ENCODE measurements at places on chromosomes 1 and 21.

- no peak for DNase-seq
These were observed 3.5 kb downstream of the FCRL3 start for GRCh38 chr1:157696966-157697628.

GRCh38 chr1:154611150-154611862 lies 3.3 kb upstream of the ADAR start:
- no peak for DNase-seq

DNA sequence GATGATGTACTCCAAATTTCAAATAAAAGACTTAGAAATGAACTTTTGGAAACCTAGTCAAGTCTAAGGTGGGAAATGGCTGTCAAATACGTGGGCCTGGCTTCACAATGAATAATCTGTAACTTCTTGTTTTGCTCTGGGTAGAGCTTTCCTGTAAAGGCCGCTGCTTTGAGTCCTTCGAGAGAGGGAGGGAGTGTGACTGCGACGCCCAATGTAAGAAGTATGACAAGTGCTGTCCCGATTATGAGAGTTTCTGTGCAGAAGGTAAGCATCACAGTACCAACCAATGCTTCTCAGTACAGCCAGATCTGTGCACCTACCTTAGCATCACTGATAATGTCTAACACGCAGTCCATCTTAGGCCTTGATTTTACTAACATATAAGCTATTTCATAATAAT lies 73.6 kb downstream of the TPR start:
- no peak for DNase-seq

- DNase-seq = no peak
These were observed 45.7 kb downstream of the FASLG start for GRCh38 chr1:172704420-172705210.

DNA sequence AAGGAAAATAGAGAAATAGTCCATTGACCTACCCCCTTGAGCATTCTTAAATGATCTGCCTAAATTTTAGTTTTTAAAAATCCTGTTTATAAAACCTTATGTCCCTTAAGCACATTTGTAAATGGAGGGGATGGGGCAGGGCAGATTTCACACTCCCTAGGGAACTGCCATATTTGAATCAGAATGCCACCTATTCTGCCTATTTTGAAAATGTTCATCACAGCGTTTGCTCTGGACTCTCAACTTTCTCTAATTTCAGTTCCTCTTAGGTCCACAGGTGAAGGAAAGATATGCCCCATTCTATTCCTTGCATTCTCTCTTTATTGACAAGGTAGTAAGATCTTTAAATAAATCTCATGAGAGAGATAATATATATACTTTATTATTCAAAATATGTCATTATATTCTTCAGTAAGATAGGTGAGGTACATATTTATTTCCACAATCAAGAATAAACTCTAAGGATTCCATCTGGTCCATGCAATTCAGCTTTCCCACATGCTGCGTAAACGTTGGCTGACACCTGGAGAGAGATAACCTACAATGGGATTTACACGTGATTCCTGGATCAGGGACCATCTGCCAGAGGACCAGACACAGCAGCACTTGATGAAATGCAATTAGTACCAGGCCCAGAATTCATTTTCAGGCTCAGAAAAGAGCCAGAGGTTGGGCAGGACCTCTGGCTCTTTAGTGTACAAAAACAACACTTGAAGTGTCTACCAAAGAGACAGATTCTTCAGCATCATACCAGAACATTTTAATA lies 1.2 kb upstream of the LPGAT1 start:
- DNase-seq = no peak

DNA sequence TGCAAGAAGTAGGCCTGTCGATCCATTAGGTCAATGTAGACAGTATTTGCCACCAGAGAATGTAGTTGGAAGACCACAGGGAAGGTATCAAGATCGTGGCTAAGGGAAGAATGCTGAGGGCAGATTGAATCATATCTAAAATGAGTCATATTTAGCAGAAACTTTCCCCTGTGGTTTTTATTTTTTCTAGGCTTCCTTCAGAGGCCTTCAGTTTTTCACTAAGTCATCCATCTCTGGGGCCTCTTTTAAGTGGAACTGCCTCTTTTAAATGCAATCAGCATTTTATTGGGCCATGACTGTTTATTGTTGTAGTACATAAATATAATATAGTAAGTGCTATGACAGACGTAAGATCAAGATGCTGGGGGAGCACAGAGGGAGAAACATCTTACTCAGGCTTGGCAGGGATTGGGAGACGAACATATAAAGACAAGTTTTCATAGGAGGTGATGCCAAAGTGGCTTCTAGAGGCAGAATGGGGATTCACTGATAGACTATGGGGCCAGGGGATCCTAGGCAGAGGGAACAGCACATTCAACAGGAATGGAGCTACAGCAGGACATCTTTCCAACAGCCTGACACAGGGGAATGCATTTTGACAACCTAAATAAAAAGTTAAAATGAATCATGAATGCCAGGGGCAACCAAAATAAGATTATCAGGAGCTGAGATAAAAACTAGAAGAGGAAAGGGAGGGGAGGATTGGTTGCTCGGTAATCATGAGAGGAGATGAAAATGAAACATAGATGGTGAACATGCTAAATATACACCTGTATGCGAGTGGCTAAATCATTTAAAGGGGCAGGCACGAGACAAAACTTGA lies 20.1 kb downstream of the UBE2U start:
- DNase-seq = no peak

DNA sequence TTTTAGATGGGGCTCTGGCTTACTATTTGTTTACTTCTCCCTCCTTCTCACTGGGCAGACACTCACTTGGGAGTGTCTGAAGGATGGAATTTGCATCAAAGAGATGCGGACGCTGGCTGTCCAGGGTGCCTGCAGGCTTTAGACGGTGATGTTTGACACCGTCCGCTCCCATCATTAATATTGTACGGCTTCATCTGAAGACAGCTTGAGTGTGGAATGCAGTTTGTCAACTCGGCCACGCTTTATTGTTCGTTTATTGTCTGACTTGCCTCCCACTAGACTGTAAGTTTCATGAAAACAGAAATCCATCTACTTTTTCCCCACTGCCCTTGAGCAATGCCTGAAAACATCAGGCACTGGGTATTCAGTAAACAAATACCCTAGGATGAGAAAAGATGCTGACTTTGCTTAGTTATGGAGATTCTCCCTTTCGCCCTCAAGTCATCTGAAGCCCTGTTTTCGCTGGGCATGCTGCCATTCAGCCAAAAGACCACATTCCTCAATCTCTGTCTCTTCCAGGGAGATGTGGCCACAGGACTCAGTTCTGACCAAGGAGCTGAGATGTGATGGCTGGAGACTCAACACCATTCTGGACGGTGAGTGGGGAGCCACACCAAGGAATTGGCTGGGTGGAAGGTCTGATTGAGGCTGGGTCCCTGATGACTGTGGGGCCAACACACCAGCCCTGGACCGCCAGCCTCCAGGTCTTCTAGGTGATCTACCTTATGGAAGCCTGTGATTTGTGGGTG lies 87.6 kb downstream of the BCAR3 start:
- peak; percentile 68 for DNase-seq

- DNase-seq = no peak
These were observed 1.8 kb upstream of the RPS6KC1 start for GRCh38 chr1:213049232-213049631.

GRCh38 chr1:213884942-213885341 lies 102.8 kb upstream of the PROX1 start:
- DNase-seq = no peak

DNA sequence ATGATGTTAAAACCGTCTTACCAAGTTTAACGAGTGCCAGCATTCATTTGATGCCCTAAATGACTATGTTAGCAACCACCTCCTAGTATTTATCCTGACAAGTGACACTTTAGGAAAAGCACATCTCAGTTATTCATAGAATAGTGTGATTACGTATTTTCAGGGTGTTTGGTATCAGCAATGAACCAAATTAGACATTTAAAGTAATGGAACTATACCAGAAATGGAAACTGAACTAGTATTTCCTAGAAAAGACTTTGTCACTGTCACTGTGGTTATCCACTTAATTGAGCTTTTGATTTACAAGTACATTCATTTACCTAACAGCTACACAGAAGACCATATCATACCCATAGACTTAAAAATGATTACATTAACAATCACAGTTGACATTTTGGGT lies 3.6 kb upstream of the IL12RB2 start:
- no peak for DNase-seq

DNA sequence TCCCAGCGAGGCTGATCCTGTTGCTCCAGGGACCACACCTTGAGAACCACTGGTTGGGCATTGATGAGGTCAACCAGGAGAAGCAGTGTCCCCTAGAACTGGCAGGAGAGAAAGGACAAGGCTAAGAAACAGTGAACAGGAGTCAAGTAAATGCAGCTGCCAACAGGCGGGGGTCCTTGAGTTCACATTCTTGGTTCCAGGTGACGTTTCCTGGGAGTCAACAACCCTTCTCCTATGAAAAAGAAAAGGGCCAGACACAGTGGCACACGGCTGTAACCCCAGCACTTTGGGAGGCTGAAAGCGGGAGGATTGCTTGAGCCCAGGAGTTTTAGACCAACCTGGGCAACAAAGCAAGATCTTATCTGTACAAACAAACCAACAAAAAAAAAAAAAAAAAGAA lies 98.3 kb downstream of the KAZN start:
- no peak for DNase-seq

DNA sequence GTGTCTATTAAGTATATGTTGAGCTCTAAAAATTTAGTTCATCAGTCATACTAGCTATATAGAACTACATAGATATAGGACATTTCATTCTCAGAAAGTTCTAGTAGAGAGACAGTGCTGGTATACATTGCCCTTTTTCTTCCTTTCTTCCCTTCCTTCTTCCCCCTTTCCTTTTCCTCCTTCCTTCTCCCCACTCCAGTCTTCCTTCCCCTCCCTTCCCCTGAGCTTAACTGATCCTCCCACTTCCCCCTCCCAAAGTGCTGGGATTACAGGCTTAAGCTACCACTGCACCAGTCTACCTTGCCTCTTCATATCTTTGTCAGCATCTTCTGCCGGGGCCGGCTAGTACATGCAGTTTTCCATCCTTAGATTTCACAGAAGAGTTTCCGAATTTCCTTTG lies 12.1 kb downstream of the THRAP3 start:
- DNase-seq = no peak

- DNase-seq = no peak
These were observed 133.2 kb upstream of the KCNJ15 start for GRCh38 chr21:38123626-38124025.

DNA sequence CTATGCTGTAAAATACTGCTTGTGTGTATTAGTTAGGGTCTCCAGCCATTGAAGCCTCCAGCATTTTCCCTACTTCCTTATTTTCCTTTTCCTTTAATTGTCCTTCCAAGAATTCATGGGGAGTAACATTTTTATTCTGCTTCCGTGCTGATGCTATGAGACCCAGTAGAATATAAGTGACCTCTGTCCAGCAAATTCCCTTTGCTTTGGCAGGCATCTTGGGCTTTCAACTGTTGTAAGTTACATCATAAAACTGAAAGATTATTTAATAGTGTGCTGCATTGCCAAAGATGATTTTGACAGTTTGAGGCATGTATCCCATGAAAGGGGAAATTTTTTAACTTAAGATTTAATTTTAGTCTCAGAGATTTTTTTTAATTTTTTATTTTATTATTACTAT lies 48.1 kb upstream of the B3GALT2 start:
- no peak for DNase-seq

- DNase-seq = no peak
These were observed 61.8 kb downstream of the CLEC20A start for GRCh38 chr1:178434899-178435435.

- DNase-seq = no peak
These were observed 339.7 kb upstream of the B3GALT2 start for GRCh38 chr1:193525917-193526710.

- DNase-seq = no peak
These were observed 174.8 kb downstream of the TNFSF18 start for GRCh38 chr1:172875892-172876291.
